Stimulated activated CD4-positive, alpha-beta T cell treated with anti-CD3 and anti-CD28 coated beads, Interleukin-4, amount 100 ng/mL, for 4 hours (primary cell): ENCODE measurements at places on chromosomes 7 and 10.

DNA sequence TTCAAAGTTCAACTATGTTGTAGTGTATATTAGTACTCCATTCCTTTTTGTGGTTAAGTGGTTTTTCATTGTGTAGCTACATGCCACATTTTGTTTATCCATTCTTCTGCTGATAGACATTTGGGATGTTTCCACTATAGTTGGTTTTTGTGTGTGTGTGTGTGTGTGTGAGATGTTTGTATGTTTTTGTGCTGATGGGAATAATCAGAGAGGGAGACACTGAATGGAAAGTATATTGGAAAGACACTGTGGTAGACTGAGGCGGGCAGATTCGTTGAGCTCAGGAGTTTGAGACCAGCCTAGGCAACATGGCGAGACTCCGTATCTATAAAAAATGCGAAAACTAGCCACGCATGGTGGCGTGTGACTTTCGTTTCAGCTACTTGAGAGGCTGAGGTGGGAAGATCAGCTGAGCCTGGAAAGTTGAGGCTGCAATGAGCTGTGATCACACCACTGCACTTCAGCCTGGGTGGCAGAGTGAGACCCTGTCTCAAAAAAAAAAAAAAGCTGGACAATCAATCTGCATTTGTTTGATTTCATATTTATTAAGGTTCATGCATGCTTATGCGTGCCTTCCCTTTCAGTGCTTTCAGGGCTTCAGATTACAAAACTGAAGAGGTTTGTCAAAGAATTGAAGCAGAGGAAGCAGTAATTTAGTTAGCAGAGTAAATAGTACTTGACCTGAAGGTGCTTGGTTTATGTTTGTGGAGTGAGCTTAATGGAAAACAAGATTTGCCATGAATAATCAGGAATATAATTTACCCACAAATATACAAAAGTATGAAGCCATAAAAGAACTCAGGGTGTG, 14.7 kb downstream of the SEC24C start:
- no peak for DNase-seq

DNA sequence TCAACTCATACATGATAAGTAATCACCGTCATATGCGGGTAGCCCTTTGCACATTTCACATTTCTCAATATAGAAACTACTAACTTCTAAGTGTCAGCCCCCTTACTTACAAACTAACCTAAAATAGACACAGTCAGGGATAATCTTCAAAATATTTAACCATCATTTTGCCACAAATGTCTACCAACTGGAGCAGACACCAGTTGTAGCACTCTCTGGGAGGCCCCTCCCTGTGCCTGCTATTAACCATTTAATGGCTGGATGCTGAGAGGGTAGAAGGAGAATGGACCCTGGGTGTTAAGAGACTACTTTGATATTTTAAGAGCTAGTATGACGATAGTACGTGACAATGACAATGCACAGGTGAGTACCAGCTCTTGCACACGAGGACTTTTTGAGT, 116.4 kb downstream of the SORBS1 start:
- no peak for DNase-seq

- no peak for DNase-seq
These were observed 105.8 kb downstream of the USP6NL start for GRCh38 chr10:11505639-11506038.

GRCh38 chr10:102791754-102792395, 45.3 kb downstream of the CYP17A1 start:
- no peak for DNase-seq

DNA sequence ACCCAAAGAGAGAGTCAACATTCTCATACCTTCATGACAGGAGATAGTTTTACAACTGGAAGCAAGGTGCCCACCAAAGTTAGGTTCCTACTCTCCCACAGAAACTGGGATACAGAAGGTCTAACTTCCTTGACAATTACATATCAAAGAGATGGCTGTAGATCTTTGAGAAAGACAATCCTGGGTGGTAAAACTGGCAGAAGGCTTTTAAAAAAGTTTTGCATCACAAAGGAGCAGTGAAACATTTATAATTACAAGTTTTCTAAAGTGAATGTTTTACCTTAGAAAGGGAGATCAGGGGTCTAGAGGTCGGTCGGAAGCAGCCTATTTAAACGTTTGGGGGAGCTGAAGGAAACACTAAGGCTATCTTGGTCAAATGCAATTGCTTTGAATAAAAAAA, 166.6 kb upstream of the STEAP1 start:
- DNase-seq: no peak

DNA sequence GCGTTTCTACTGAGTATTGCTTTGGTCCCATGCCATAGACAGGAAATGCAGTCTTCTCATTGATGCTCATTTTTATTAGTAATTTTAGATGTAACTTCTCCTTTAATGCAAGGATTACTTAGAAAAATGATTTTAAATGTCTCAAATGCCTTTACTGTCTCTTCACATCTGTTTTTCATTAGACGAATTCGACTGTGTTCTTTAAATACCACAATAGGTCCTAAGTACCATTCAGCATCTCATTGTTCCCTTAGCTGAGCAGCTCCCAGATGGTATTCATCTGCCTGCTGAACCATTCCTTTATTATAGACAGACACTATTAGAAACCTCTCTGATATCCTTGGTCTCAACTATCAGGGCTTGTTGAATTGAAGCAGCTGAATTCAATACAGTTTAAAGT, 113.6 kb downstream of the LSMEM1 start:
- no peak for DNase-seq
